Urothelium cell line (cell line): ENCODE measurements at places on chromosomes 16 and 17.
A peak's percentile ranks its signal among the peaks of the same experiment; 100 is the strongest.

DNA sequence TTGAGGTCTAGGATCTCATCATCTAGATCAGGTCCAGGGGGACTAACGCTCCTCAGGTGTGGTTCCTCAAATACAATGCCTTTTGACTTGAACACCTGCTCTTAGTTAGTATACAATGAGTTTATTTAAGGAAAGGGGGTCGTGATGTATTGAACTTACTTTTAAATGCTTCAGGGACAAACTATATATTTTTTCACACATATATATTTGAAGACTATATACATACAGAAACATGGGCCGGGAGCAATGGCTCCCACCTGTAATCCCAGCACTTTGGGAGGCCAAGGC is 11.5 kb upstream of the USP32 start:
- no peak for DNase-seq

GRCh38 chr17:62719586-62719985 is 88.5 kb downstream of the MARCHF10 start:
- no peak for DNase-seq

- peak; percentile 74 for DNase-seq
These were observed 76.0 kb downstream of the WIPI1 start for GRCh38 chr17:68381076-68381900.

DNA sequence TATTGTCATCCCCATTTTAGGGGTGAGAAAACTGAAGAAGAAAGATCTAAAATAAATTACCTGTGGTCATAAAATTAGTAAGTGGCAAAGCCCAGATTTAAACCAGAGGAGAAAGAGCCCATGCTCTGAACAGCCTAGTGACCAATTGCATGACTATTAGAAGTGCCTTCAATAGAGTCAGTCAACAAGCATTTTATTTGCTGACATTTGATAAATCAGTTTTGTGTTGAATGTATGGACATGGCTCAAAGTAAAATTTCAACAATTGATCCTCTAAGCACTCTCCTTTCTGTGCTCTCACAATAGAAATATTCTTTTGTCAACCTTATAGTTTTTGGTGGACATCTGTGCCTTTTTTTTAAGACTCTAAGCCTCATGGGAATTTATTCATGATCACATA is 572.9 kb upstream of the SOX9 start:
- no peak for DNase-seq

DNA sequence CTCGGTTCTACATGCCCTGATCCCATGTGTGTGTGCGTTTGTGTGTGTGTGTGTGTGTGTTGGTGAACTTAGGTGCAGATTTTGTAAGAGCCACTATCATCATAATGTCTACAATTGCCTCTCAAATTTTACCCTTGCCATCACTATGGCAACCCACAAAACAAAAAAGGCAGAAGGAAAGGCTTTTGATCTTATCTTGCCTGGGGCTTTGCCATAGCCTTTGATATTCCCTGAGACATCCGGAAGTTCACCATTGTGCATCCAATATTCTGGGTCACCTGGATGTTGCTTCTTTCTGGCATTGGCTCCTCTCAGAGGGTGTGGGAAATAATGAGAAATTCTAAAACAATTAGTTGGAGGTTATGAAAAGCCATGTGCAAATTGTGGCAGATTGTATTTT is 114.7 kb downstream of the HAPSTR1 start:
- no peak for DNase-seq

- no peak for DNase-seq
These were observed 623 bp downstream of the MBTPS1 start for GRCh38 chr16:84115919-84116719.

DNA sequence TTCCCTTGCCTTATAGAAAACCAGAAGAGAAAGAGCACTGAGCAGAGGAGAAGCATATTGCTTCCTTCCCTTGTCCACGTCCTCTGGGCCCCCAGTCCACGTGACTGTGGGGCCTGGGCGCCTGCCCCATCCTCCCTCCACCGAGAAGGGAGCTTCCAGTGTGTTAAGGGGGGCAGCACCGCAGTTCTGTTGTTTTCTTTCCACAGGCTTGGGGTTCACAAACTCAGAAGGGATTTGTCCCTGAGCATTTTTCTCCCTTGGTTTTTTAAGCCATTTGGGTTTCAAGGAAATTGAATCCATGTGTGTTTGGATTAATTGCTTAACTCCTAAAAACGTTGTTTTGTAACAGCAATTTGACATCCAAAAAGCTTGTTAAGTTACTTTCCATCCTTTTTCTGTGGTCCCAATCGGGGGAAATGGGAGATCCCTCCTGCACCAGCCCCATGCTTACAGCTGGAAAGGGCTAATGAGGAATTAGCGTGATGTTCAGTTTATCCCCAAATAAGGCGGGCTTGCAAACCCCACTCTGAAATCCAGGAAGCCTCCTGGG is 347.5 kb upstream of the TNRC6C start:
- DNase-seq, result no peak

DNA sequence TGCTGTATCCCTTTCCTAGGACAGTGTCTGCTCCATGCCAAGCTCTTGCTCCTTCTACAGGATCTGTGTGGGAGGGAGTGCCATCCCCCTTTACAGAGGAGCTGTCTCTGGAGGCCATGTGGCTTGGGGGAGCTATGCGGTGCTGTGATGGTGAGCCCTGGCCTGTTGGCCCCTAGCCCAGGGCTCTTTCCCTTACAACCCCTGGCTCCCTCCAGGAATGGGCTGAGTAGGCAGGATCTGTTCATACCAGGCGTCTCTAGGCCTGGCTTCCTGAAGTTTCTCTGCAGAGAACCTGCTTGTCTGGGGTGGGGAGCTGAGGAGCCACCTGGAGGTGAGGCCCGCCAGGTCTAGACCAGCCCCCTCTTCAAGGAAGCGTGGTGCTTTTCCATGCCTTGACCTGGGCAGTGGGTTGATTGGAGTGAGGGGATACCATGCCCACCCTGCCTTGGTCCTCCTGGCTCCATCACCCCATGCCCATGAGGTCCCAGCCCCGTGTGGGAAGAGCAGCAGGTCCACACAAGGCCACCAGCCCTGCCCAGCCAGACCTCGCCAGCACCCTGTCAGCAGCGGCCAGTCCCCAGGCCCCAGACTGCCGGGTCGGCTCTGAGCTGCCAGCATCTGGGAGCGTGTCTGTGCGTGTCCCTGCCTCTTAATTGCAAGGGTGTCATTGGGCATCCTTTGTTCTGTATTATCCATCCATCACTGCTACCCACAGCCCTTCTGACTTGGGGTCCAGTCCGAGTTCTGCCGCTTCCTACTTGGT is 14.7 kb downstream of the LLGL2 start:
- DNase-seq, result no peak

- no peak for DNase-seq
These were observed 89.4 kb downstream of the CFDP1 start for GRCh38 chr16:75343941-75344340.

DNA sequence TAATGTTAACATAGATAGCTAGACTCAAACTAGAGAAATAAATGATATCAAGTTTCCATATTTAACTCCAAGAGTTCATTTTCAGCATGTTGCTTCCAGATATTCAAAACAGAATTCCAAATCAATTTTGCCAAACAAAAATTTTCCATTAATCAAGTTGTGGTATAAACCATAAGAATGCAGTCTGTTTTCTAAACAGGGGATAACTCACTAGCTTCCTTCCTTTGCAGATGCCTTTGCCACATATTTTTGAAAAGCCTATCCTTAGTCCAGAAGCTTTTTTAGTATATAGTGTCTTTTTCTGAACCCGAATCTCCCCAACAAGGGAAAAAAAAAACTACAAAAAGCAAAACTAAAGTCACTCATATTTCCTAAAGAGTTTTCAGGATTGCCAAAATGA is 61.5 kb downstream of the HELZ start:
- no peak for DNase-seq

DNA sequence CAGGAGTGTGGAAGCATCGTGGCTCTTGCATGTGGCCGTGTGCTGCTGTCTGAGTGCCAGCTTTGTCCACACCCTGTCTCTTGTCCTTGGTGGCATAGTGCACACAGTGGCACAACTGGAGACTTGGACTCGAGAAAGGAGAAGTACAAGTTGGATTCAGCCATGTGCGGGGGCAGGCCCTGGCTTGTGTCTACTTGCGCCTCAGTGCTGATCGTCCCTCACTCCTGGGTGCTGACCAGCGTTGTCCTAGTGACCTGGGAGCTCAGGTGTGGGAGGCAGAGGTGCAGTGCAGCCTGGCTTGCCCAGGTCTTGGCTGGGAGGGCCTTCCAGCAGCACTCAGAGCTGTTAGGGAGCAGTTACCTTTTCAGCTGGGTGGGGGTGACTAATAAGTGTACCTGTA is 20.6 kb downstream of the MPRIP start:
- DNase-seq, result no peak

GRCh38 chr17:66165537-66166123 is 26.3 kb downstream of the CEP112 start:
- peak; percentile 62 for DNase-seq

- no peak for DNase-seq
These were observed 6.5 kb upstream of the LLGL1 start for GRCh38 chr17:18218756-18219415.

GRCh38 chr16:50899951-50900350 is 158.1 kb downstream of the CYLD start:
- DNase-seq, result no peak

DNA sequence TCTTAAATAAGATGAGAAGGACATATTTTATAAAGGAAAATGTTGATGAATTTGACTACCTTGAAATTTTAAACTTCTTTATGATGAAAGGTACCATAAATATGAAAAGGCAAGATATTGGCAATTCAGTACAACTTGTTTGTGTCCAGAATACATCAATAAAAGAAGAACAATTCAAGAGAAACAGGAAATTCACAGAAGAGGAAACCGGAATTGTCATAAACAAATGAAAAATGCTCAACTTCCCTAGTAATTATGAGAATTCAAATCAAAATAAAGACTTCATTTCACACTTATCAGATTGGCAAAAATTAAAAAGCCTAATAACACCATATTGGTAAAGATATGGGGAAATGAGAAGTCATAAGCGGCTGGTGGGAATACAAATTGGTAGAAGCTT is 54.3 kb downstream of the WSB1 start:
- no peak for DNase-seq

DNA sequence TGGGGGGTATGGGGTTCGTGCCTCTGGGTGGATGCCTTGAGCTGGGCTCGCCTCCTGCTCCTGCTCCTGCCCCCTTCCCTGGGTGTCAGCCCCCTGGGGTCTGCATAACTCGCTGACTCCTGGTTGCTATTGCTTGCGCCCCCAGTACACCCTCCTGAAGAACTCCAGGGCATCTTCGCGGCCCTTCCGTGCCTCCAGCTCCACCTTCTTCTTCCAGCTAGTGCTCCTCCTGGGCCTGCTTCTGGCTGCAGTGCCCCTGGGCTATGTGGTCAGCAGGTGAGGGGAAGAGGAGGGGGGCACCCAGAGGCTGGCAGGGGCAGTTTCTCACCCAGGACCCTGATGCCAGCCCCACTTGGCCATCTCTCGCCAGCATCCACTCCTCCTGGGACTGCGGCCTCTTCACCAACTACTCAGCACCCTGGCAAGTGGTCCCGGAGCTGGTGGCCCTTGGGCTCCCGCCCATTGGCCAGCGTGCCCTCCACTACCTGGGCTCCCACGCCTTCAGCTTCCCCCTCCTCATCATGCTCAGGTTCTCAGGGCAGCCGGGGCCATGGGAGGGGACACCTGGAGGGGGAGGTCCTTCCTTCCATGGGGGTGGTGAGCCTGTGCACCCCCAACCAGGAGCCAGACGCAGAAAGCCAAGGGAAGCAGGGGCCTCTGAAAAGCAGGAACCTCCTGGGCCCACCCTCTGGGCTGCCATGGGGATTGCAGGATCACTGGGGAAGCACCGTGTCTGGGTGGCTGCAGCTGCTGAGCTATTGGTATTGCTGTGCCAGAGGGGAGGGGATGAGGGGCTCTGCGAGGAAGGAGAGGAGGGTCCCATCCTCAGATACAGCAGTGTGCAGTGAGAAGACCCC is 7.8 kb upstream of the C17orf99 start:
- DNase-seq, result no peak

- no peak for DNase-seq
These were observed 175.8 kb upstream of the MAF start for GRCh38 chr16:79776243-79776847.

DNA sequence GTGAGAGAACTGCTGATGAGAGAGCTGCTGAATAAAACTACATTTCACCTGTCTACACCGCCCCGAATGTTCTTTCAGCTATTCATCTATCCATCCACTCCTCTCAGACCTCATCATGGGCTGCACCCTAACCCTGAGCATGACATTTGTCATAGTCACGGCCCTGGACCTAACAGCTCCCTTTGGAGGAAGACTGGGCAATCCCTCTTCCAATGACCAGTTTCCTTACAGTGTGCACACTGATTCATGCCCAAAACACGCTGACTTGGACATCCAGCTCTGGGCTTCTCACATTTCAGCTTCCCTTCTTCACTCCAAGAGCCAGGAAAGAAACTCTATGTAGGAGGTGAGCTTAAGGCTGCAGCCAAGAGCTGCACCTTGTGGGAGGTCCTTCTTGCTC is 41.8 kb upstream of the ARL4D start:
- DNase-seq, result peak; percentile 83

DNA sequence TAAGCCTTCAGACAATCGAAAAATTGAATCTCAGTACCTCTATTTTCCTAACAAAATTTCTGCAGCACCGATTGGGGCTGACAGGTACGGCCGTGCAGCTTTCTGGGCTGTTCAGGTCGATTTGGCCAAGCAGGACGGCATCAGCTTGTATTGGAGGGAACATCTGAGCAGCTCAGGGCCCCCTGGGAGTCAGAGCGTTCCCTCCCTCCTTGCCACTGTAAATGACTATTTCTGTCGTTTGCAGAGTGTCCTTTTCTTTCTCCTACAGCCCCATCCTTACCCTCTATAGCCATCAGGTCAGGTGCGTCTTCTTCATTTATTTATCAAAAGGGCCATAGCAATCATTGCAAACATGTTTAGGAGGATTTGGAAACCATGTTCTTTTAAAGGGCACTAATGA is 731.1 kb downstream of the WWOX start:
- no peak for DNase-seq

GRCh38 chr17:40565769-40566409 is 617 bp upstream of the CCR7 start:
- DNase-seq, result no peak

DNA sequence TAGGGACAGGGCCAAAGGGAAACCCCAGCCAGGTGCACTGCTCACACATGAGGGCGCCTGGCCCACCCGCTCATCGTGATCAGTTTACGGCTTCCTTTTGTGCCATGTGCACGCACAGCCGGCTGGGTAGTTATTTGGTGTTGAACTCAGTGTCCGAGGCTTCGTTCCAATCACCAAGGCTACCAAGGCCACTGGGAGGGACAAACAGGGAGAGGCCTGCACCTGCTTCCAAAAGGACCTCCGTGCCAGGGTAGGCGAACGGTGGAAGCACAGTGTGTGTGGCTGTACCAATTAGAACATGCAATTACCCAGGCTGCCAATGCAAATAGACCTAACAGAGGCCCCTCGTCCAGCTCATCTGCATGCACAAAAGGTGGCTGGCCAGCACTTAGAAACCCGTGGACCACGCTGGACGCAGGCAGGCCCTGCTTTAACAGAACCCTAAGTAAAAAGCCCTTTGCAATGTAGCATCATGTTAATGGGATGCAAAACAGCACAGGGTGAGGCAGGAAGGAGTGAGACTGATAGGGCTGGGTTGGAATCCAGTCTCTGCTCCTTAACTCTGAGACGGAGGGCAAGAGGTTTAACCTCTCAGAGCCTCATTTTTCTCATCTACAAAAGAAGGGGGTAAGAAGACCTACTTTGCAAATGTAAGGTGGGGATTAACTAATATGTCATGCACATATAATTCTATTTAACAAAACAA is 204.0 kb downstream of the XYLT1 start:
- no peak for DNase-seq
